T-helper 2 cell treated with Interferon-gamma antibody and Interleukin-4, amounts not matched to agents 100 ng/mL and 5 ng/mL, for 36 hours (primary cell): ENCODE measurements at places on chromosomes 2 and 18. TPM values are rescaled to one million over a fixed set of nuclear protein-coding genes. Genes with fewer than 3 reads are reported as not detected.

Gene REG1A
- total RNA-seq, result not detected in 2 replicates

Gene UGT1A5
- total RNA-seq, result not detected in 2 replicates

Gene LTBP1
- total RNA-seq, result 0.30 and 0.75 TPM in 2 replicates

Gene RNMT
- 30.9 and 33.1 TPM in 2 replicates for total RNA-seq

Gene FZD7
- total RNA-seq, result 0.23 TPM in 2 replicates

Gene KATNAL2
- total RNA-seq, result 0.73 and 1.0 TPM in 2 replicates

Gene WNT10A
- 0.16 and 0.20 TPM in 2 replicates for total RNA-seq

Gene MRO
- not detected in 2 replicates for total RNA-seq

Gene ALK
- total RNA-seq, result not detected in 2 replicates

Gene GAREM1
- not detected in 2 replicates for total RNA-seq

Gene CGREF1
- 2.9 and 3.1 TPM in 2 replicates for total RNA-seq

Gene C2orf74
- 2.9 and 7.0 TPM in 2 replicates for total RNA-seq

Gene ITGAV
- total RNA-seq, result 7.5 and 9.6 TPM in 2 replicates

Gene SPDYA
- total RNA-seq, result 1.3 and 2.0 TPM in 2 replicates

Gene SRD5A2
- 0.05 TPM in 2 replicates for total RNA-seq

Gene IL36RN
- not detected in 2 replicates for total RNA-seq

Gene GPC1
- total RNA-seq, result 7.6 TPM in 2 replicates

Gene NEU2
- total RNA-seq, result not detected in 2 replicates

Gene ATP8B1
- not detected in 2 replicates for total RNA-seq

Gene TRAK2
- 38.9 and 40.1 TPM in 2 replicates for total RNA-seq

Gene CYRIA
- 0.70 and 0.80 TPM in 2 replicates for total RNA-seq

Gene CKAP2L
- total RNA-seq, result 43.2 and 49.6 TPM in 2 replicates

Gene PIGN
- 27.3 and 27.6 TPM in 2 replicates for total RNA-seq

Gene SLC35G4
- not detected in 2 replicates for total RNA-seq

Gene OR6B2
- total RNA-seq, result not detected in 2 replicates

Gene VSNL1
- not detected in 2 replicates for total RNA-seq

Gene MCEE
- total RNA-seq, result 16.7 and 20.1 TPM in 2 replicates
